ENCODE measurements at places on chromosomes 5 and 9. TPM values are rescaled to one million over a fixed set of nuclear protein-coding genes. Genes with fewer than 3 reads are reported as not detected.

The C9orf72 gene
- total RNA-seq: 27.6 TPM

The SAXO1 gene
- not detected for total RNA-seq

The CHSY3 gene
- total RNA-seq: not detected

The FIBCD1 gene
- total RNA-seq: not detected

The CCNH gene
- 120 TPM for total RNA-seq

The AGTPBP1 gene
- 35.4 TPM for total RNA-seq

The CDX1 gene
- total RNA-seq: not detected

The PCDHB12 gene
- total RNA-seq: not detected

The NR2F1-AS1 gene
- not detected for total RNA-seq

The PTGES gene
- total RNA-seq: not detected

The SLC25A48 gene
- not detected for total RNA-seq

The FRMD3 gene
- 0.49 TPM for total RNA-seq

The MYMK gene
- total RNA-seq: not detected

The CER1 gene
- total RNA-seq: not detected

The MARVELD2 gene
- total RNA-seq: 1.7 TPM

DNA sequence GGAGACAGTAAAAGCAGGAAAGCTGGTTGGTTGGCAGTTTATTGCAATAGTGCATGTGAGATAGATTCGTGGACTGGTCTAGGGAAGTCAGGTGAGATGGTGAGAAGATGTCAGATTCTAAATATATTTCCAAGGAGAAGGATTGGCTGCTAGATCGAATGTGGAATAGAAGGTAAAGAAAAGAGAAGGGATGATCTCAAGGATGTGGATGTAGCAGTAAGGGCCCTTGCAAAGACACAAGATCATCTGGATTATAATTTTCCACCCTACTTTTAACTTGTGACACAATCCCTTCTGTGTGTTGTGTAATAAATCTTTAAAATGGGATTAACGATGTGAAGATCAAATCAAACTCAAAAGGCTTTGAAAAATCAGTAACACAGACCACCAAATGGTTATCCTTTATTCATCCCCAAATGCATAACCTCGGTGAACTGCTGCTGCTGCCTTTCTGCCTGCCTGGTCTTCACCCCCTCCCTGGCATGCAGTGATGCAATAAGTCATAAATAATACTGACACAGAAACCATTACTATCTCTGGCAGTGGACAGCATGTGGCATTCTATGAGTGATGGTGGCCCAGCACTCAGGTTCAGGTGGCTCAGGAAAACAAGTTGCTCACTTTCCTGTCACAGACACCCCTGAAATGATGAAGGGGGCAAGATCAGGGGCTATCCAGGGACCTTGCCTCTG is 178.4 kb downstream of the FAM114A2 start:
- H3K27ac ChIP-seq: no peak overlapping the region
- no peak overlapping the region for H3K4me3 ChIP-seq
- no peaks in the 10 kb centered on the region for H3K27me3 ChIP-seq
- H3K36me3 ChIP-seq: no peaks in the 10 kb centered on the region
- no peak for DNase-seq
- H3K4me1 ChIP-seq: no peaks in the 10 kb centered on the region

DNA sequence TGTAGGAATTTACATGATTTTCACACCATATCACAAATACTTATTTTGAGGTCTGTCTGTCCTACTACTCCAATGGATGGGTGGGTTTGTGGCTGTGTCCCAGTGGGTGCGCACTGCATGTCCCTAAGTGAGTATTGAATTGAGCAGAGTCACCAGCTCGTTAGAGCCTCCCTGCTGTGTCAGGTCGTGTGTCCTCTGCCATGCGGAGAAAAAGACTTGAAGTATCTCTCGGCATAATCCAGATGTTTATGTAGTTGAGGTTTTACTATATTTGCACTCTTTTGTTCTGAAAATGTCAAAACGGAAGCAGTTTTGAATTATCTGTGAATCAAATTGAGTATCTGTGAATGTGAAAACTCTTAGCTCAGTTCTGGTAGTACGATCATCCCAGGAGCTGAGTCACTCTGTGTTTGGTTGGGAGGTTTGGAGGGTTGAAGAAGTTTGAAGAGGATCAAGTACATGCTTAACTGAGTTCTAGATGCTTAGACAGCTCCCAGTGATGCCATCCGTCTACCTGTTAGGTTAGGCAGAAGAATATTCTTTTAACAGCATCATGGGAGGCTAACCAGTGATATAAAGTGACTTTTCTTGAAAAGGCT is 194.2 kb downstream of the TENT4A start:
- no peaks in the 10 kb centered on the region for H3K27me3 ChIP-seq
- no peaks in the 10 kb centered on the region for H3K4me1 ChIP-seq
- DNase-seq: no peak

DNA sequence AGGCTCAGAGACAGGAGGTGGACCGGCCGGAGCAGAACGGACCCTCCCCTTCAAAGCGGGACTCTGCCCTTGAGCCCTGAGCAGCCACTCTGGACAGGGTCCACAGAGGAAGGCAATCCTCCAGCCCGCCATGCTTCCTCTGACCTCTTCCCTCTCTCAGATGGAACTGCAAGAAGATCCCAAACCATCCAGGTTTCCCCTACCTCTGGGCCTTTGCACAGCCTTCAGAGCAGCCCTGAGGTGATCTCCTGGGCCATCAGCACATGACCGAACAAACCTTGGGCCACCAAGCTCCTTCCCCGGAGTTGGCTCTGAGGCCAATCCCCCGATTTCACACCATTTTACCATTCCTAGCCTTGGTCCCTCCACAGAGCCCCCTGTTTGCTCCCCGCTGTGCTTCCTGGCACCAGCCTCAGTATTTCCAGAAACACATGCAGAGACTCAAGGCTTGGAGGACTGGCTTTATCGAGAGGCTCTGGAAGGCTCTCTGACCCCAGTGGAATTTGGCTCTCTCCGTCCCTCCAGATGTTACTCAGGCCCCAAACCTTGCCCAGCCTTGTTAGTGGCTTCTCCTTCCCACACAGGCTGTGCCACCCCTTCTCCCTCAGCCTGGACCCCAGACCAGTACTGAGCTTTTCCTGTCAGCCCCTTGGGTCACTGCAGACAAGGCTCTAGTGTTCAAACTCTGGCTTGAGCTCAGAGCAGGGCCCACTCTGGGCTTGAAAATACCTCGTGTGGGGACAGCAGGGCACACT is 48.6 kb upstream of the KCNMB1 start:
- H3K36me3 ChIP-seq: no peaks in the 10 kb centered on the region
- no peak for DNase-seq
- H3K4me1 ChIP-seq: no peaks in the 10 kb centered on the region
- no peak overlapping the region for H3K27ac ChIP-seq
- H3K27me3 ChIP-seq: no peaks in the 10 kb centered on the region

GRCh38 chr5:131977212-131977604 is 31.7 kb upstream of the MEIKIN start:
- H3K4me3 ChIP-seq: no peak overlapping the region
- no peak overlapping the region for H3K27ac ChIP-seq
- H3K27me3 ChIP-seq: no peaks in the 10 kb centered on the region
- no peak for DNase-seq

GRCh38 chr5:128870923-128871322 is 94.4 kb upstream of the SLC27A6 start:
- H3K4me3 ChIP-seq: no peak overlapping the region
- no peaks in the 10 kb centered on the region for H3K36me3 ChIP-seq
- H3K27ac ChIP-seq: no peak overlapping the region
- no peak for DNase-seq
- peaks cover 2% of the 10 kb centered on the region for H3K27me3 ChIP-seq

DNA sequence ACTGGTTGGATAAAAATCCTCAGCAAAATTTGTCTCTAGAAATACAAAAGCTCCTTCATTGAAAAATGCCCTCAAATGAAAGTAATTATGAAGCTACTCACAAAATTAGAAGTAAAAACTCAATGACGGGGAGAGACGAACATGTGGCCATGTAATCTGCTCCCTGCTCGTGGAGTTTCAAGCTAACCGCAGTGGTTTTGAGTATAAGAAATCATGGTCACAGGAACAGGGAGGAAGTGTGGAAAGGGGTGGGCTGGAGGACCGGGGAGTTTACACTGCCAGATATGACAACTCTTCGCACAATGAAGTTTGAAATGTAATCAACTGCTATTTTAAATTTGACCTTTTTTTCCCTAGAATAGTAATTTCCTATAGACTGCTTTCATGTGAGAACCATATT is 765.4 kb upstream of the DMAC1 start:
- H3K4me3 ChIP-seq: no peak overlapping the region
- no peaks in the 10 kb centered on the region for H3K27me3 ChIP-seq
- no peak overlapping the region for H3K27ac ChIP-seq
- H3K36me3 ChIP-seq: no peaks in the 10 kb centered on the region
- DNase-seq: no peak

DNA sequence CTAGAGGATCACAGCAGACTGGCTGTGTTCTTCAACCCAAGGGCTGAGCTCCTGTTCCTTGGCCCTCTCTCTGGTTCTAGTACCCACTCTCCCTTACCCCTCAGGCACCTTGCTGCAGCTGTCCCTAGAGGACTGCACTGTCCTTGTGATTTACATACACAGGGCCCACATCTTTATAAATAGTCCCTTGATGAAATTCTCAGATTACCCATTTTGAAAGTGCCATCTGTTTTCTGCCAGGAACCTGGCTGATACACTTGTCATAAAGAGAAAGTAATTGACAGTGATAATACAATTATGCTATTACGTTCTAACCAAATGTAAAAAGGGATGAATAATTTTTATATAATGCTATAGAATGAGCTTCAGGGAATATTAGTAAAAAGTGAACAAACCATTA is 16.5 kb upstream of the SPARC start:
- no peak overlapping the region for H3K27ac ChIP-seq
- H3K36me3 ChIP-seq: no peaks in the 10 kb centered on the region
- H3K27me3 ChIP-seq: no peaks in the 10 kb centered on the region
- H3K4me3 ChIP-seq: no peak overlapping the region

GRCh38 chr5:174796711-174797192 is 72.4 kb downstream of the MSX2 start:
- H3K27ac ChIP-seq: no peak overlapping the region
- no peak for DNase-seq
- peaks cover 12% of the 10 kb centered on the region for H3K27me3 ChIP-seq
- H3K4me3 ChIP-seq: no peak overlapping the region

GRCh38 chr9:134314039-134314949 is 12.0 kb upstream of the RXRA start:
- no peak for DNase-seq
- H3K27ac ChIP-seq: no peak overlapping the region
- H3K27me3 ChIP-seq: peaks cover 5% of the 10 kb centered on the region
- no peaks in the 10 kb centered on the region for H3K36me3 ChIP-seq
- H3K4me3 ChIP-seq: no peak overlapping the region
